ENCODE measurements at places on chromosomes 16 and 17. TPM values are rescaled to one million over a fixed set of nuclear protein-coding genes. Genes with fewer than 3 reads are reported as not detected.

- peak; percentile 86 for DNase-seq
Measured at GRCh38 chr17:50479522-50480141, 972 bp downstream of the RSAD1 start.

DNA sequence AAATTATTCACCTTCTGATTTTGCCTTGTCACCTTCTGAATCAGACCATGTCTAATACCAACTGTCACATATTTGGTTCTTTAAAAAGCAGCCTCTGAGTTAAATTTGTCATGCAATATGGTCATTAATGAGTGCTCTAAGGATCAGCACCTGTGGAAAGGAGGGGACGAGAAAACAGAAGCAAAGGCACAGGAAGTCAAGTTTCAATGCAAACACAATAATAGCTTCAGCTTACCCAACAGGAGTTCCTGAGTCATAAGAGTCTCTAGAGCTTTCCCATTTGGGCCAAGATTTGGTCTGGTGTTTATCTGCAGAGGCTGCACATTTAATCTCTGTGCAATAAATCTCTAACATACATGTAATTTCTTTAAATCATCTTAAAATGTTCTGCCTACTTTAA, 889.8 kb downstream of the CDH8 start:
- no peak for DNase-seq

GRCh38 chr16:71293919-71294318, 4.7 kb upstream of the CMTR2 start:
- no peak for DNase-seq

DNA sequence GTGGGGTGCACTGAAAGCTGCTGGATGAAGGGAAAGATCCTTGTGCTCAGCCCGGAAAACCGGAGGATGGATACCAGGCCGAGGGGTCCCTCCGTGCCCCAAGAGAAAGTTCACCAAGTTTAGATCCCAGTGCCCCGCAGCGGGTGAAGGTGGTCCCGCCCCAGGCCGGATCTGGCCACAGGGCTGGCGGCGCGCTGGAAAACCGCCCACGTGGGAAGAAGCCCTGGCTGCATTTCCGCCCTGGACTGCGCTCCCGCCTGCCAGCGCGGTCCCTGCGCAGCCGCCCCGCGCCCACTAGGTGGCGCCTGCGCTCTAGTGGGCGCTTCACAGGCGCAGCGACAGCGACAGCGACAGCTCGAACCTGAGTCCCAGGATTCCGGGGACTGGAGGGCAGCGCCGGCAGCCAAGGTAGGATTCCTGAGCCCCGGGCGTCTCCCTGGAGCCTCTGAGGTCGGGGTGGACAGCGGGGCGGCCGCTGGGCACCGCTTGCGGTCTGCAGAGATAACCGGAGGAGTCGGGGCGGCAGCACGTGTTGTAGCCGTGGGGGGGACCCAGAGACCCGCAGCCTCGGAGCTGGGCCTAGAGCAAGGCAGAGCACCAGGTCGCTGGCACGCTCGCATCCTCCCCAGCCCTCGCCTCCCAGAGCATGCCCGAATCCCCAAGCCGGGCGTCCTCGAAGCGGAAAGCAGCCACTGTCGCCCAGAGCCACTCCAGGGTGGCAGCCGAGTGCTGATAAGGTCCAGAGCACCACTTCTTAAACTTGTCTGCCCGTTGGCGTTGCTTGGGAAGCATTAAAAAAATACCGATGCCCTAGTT, at the start of gene CHD9:
CHD9 (plus strand) TSS at position 322 of the 816 bp plus-strand sequence. CDS start 101,099 bp downstream, outside the sequence.
- DNase-seq = peak; percentile 90

DNA sequence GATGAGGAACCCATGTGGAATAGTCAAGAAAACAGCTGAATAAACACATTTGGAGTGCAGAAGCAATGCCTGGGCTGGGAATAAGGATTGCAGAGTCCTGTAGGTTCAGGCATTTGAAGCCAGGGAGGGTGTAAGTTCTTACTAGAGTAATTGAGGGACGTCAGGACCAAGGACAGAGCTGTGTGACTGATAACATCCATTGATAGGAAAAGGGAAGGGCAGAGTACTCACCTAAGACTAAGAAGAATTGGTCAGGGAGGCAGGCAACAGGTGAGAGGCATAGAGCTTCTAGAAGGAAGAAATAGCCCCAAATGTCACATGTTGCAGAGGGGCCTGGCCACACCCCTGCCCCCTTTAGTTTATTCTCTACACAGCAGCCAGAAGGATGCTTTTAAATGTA, 79.8 kb upstream of the TMEM132E start:
- no peak for DNase-seq

Gene AP1G1
- 98.2 TPM for total RNA-seq

Gene EME1
- total RNA-seq = not detected

DNA sequence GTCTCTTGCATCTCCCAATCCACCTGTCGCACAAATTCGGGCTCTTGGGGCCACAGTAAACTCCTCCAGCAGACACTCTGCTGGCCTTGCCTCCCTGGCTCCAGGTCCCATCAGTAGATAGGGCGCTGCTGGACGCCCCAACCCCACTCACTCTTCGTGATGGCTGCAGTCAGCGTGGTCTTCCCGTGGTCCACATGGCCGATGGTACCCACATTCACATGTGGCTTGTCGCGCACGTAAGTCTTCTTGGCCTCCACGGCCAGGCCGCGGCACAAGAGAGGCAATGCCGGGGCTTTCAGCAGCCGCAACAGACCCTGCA, 428 bp downstream of the TUFM start:
- no peak for DNase-seq

GRCh38 chr17:43814714-43815113, 18.2 kb downstream of the MPP3 start:
- no peak for DNase-seq

DNA sequence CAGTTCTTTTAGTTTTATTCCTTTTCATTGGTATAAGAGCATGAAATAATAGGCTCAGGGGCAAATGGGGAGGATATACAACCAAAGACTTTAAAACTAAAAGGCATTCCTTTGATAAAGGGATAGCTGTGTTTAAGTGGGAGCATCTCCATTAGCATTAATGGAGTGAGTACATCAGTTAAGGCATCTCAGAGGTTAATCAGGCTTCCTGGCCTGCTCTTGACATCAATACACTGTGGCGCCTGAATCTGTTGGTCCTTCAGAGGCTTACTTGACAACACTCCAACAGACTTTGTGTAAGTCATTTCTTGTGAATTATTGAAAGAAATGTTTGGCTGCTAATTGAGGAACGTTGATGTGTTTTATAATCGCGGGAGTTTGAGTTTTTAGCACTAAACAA, 230.7 kb downstream of the BCAS3 start:
- DNase-seq = no peak

Gene BRICD5
- total RNA-seq = 6.2 TPM

DNA sequence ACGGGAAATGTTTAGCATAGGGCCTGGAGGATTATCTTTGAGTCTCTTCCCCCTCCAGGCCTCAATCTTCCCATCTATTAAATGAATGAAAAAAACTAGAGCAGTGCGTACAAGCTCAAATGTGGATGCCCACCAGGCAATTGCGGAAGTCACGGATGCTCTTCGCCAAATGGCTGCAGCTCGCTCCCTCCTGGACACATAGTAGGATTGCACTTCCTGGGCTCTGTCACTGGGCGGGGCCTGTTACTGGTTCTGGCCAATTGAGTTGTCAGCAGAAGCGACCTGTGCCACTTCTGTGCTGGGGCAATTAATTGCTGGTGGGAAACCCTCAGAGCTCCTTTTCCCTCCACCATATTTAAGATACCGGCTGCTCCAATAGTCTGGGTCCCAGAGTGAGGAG, 168.2 kb upstream of the IRX6 start:
- no peak for DNase-seq

GRCh38 chr17:31673076-31673475, 186.0 kb downstream of the COPRS start:
- no peak for DNase-seq

GRCh38 chr17:82031303-82031884, at the start of gene RAC3:
Gene RAC3 (plus strand): TSS chr17:82031678. CDS start chr17:82031762, 84 bp downstream.
- DNase-seq = peak; percentile 85

Gene CCL22
- 0.46 TPM for total RNA-seq

DNA sequence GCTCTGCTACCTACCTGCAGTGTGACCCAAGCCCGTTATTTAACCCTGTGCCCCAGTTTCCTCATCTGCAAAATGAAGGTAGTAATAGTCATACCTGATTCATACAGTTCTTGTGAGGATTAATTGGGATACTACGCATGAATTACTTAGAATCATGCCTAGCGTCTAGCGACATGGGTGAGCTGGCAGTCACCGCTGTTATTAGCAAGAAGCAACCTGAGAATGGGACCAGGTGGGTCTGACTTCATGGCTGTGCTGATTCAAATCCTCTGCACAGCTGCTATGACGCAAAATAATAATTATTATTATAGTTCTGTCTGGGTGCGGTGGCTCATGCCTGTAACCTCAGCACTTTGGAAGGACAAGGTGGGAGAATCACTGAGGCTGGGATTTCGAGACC, 7.9 kb downstream of the SOCS1 start:
- no peak for DNase-seq

GRCh38 chr16:84628226-84628731, 10.4 kb upstream of the COTL1 start:
- no peak for DNase-seq

Gene SPAG5
- 9.2 TPM for total RNA-seq
